ENCODE measurements at places on chromosomes 7 and 10.
A peak's percentile ranks its signal among the peaks of the same experiment; 100 is the strongest.

GRCh38 chr7:157731126-157731525 lies 394.3 kb downstream of the DNAJB6 start:
- no peak for DNase-seq

DNA sequence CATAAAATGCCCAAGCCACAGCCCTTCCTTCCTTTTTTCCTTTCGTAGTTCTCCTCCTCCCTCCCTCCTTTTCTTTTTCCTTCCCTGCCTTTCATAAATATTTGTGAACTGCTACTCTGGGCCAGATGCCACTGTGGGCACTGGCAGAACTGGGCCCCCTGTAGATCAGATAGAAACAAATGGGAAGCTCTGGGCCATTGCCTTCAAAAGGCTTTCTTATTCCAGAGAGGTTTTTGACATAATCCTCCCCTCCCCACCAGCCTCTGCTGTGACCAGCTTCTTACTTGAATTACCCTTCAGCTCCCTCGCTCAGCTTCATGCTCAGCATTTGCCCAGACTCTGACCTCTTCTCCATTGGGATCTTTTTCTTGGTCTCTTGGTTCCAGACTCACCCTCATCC lies 886.8 kb downstream of the LRMDA start:
- peak; percentile 78 for DNase-seq

GRCh38 chr10:113310347-113310746 lies 242.5 kb upstream of the HABP2 start:
- no peak for DNase-seq

DNA sequence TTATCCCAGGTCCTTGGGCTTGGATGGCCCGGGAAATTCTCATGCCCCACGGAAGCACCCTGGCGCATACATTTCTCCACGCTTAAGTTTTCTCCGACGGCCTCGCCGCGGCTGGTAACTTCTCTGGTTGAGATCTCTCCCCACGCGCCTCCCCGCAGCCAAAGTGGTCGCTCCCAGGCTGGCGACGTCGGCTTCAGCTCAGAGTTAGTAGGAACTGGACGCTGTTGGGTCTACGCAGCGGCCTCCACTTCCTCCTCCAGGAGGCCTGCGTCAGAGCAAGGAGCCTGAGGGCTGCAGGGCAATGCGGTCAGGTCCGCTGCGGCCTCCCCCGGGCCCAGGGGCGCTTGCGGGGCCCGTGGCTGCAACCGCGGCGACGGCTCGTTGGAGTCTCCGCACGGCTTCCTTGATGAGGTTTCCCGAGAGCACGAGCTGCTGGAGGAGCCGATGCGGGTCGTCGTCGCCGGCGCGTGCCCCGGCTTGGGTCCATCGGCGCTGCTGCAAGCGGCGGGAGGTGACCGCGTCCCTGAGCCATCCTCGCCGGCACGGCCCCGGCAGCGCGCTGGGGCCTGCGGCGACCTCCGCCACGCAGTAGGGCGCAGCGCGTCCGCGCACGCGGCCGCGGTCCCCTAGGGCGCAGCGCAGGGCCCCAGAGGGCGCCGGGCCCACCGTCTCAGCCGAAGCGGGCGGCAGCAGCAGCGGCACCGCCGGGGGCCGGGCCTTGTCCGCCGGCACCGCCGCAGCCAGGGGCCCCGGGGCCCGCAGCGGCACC lies 744 bp downstream of the FRAT2 start:
- no peak for DNase-seq

Measured in NCI-H446 (cell line).